ENCODE measurements at places on chromosomes 1 and 21. TPM values are rescaled to one million over a fixed set of nuclear protein-coding genes. Genes with fewer than 3 reads are reported as not detected.

The DIO1 gene
- not detected for total RNA-seq

The GFI1 gene
- 0.12 TPM for total RNA-seq

The TNFRSF9 gene
- total RNA-seq, result 0.69 TPM

DNA sequence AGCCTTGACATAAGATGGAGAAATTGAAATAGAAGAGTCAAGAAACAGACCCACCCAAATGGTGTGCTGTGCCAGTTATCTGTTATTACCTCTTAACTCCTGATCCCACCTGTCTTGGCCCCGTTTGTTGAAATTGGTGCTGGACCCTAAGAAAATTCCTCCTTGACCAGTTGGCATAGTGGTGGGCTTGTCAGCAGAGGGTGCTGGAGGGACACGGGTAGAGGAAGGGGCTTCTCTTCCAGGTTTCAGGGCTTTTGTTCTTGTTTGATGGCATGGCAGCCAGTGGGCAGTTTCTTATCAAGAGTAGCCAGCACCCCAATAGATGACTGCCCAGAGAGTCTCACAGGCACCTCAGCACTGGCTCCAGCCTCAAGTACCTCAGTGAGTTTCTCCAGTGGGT, 51.6 kb downstream of the PCBP3 start:
- DNase-seq, result no peak

DNA sequence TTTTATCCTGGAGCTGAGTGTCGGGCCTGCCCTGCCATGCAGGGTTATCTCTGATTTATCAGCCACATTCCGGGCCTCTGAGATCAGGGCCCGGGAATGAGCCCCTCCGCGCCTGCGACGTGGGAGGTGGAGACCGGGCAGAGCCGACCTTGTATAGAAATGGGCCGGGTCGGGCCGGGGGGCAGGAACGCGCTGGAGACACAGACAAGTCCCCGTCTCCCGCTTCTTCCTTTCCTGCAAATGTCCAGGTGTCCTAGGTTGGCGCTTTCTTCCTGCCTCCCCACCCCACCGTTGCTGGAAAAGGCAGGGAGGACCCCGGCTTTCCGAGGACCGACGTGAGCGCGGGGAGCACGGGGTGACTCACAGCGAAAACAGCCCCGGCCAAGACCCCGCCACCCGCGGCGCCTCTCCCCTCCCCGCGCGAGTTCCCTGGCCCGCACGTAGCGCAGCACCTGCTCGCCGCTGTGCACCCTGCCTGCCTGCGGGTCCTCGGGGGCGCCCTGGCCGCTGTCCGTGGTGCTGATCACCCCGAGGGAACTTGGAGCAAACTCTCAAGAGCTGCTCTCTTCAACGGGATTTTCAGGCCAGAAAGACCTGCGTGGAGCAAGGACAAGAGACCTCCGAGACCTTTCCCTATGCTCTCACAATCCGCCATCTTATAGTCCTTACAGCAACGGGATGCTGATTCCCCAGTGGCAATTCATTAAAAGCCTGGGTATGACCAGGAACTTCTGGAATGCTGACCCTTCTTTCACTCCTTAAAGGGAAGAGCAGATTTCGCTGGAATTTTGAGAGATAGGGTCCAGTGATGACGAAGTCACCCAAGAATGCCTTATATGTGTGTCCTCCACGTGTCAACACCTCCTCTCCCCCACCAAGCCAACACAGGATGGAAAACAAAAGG, 475 bp upstream of the NPPB start:
- no peak for DNase-seq

DNA sequence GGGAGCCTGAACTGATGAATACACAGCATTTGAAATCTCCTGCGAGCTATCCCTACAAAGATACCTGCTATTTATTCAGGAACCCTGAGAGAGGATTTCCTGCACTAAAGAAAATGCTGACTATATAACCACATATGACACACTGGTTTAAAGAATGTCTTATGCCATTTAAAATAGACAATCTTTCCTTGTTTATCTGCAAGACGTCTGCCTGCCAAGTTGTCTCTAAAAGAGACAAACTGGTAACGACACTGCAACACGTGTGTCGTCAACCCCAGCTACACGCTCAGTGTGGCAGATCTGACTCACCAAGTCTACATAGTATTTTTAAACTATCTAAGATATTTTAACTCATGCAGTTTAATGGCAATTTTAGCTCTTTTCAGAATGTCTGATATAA, 42.7 kb downstream of the APP start:
- DNase-seq, result no peak
